Activated naive CD8-positive, alpha-beta T cell treated with anti-CD3 and anti-CD28 coated beads for 36 hours (primary cell): ENCODE measurements at places on chromosomes 4 and X.

DNA sequence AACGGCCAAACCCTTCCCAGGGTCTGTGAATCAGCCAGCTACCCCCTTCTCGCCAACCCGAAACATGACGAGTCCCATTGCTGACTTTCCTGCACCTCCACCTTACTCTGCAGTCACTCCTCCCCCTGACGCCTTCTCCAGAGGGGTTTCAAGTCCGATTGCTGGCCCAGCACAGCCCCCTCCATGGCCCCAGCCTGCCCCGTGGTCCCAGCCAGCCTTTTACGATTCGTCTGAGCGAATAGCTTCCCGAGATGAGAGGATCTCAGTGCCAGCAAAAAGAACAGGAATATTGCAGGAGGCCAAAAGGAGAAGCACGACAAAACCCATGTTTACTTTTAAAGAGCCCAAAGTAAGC lies 105.1 kb upstream of the MYOZ2 start:
- DNase-seq: no peak
- peaks cover 9% of the 10 kb centered on the region for H3K27me3 ChIP-seq
- no peak overlapping the region for H3K27ac ChIP-seq
- H3K36me3 ChIP-seq: no peaks in the 10 kb centered on the region

GRCh38 chrX:76064825-76065224 lies 108.0 kb upstream of the PBDC1 start:
- H3K4me3 ChIP-seq: peak overlapping the region; percentile 33
- H3K36me3 ChIP-seq: no peaks in the 10 kb centered on the region
- peak; percentile 3 for DNase-seq
- peak overlapping the region; percentile 62 for H3K27ac ChIP-seq

GRCh38 chrX:5681159-5681558 lies 547.5 kb downstream of the NLGN4X start:
- H3K27me3 ChIP-seq: no peaks in the 10 kb centered on the region
- H3K4me1 ChIP-seq: no peaks in the 10 kb centered on the region
- no peak for DNase-seq
- H3K36me3 ChIP-seq: no peaks in the 10 kb centered on the region
- H3K4me3 ChIP-seq: no peak overlapping the region

DNA sequence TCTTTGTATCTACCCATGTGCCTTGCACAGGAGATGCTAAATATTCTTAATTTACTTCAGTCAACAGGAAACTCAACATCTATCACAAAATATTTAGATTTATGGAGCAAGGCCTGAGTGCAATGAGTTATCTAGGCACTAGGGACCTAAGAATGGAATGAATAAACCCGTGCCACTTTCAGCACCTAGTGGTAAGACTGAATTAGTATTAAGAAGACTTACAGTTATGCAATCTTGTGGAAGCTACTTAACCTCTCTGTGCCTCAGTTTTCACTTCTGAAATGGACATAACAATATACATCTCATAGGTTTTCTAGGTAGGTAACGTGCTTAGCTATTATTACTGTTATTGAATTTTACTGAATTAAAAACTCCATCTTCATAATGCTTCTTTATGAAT lies 144.6 kb upstream of the MAP3K15 start:
- H3K27me3 ChIP-seq: no peaks in the 10 kb centered on the region
- no peak overlapping the region for H3K4me3 ChIP-seq
- peaks cover 34% of the 10 kb centered on the region for H3K36me3 ChIP-seq

- no peaks in the 10 kb centered on the region for H3K27me3 ChIP-seq
- H3K36me3 ChIP-seq: peaks cover 29% of the 10 kb centered on the region
- DNase-seq: no peak
- H3K27ac ChIP-seq: no peak overlapping the region
- H3K4me3 ChIP-seq: no peak overlapping the region
Measured at GRCh38 chr4:113707048-113707447, 54.5 kb downstream of the CAMK2D start.

GRCh38 chr4:8355306-8355705 lies 85.2 kb downstream of the ACOX3 start:
- no peak overlapping the region for H3K4me3 ChIP-seq
- no peak for DNase-seq
- H3K4me1 ChIP-seq: no peaks in the 10 kb centered on the region
- no peak overlapping the region for H3K27ac ChIP-seq
- no peaks in the 10 kb centered on the region for H3K36me3 ChIP-seq

DNA sequence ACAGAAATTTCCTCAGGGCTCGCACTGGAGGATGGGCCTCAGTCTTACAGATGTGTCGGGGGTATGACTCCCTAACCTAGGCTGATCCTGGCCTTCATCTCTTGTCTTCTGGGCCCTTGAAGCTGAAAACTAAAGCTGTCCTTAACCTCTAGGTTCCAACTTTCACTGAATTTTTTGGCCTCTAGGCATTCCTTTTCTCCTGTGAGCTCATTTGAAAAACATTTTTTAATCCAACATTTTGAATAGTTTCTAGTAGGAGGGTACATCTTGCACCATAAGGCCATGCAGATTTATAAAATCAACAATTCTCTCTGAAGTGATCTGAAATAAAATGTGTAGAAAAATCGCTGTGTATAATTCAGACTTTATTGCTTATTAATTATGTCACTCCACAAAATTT lies 19.7 kb downstream of the RWDD4 start:
- peaks cover 16% of the 10 kb centered on the region for H3K36me3 ChIP-seq
- no peak overlapping the region for H3K4me3 ChIP-seq
- H3K4me1 ChIP-seq: peaks cover 14% of the 10 kb centered on the region
- no peak overlapping the region for H3K27ac ChIP-seq

GRCh38 chrX:48786341-48786800 lies at the start of gene GATA1:
GATA1 (plus strand) TSS chrX:48786590; CDS start chrX:48791110, 4,520 bp downstream.
- H3K4me3 ChIP-seq: no peak within 1 kb of the TSS
- no peak for DNase-seq
- H3K4me1 ChIP-seq: peaks cover 2% of the 10 kb centered on the region

DNA sequence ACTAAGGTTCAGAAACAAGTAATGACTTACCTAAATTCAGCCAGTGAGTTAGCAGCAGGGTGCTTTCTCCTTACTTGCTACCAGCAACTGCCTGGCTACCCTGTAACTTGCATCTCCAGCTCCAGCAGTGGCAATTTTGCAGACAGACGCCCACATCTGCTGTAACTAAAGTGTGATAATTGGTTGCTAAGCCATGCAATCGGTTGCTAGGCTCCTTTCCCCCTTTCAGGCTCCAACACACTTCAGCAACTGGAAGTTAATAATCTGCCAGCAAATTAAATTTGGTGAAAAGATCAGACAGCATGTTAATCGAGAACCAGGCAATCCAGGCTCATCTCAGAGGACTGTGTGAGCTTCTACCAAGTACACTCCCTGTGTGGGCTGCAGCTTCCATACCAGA lies 24.2 kb upstream of the ARHGEF9 start:
- H3K4me3 ChIP-seq: no peak overlapping the region
- no peaks in the 10 kb centered on the region for H3K4me1 ChIP-seq
- no peaks in the 10 kb centered on the region for H3K36me3 ChIP-seq
- no peak overlapping the region for H3K27ac ChIP-seq
- H3K27me3 ChIP-seq: no peaks in the 10 kb centered on the region

DNA sequence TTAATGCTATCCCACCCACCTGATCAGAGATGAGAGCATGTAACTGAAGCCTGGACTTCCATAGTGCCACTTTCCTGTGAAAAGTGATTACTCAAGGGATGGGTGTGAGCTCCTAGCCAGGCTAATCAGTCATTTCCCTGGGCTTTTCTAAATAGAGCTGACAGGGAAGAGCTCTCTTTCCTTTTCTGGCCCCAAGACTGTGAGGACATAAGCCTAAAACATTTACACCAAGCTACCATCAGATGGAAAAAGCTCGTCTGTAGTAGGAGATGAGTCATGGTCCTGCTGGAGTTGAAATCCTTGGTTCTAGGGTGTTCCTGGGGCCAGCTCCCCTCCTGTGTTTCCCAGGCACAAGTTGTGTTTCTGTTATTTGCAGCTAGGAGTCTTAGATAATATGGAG lies 52.4 kb upstream of the NDP start:
- no peaks in the 10 kb centered on the region for H3K4me1 ChIP-seq
- H3K27me3 ChIP-seq: no peaks in the 10 kb centered on the region
- H3K4me3 ChIP-seq: no peak overlapping the region
- H3K36me3 ChIP-seq: no peaks in the 10 kb centered on the region

GRCh38 chr4:147006229-147006628 lies 60.6 kb upstream of the TTC29 start:
- no peak overlapping the region for H3K4me3 ChIP-seq
- H3K27me3 ChIP-seq: peaks cover 7% of the 10 kb centered on the region
- no peaks in the 10 kb centered on the region for H3K4me1 ChIP-seq
- no peak overlapping the region for H3K27ac ChIP-seq
- H3K36me3 ChIP-seq: no peaks in the 10 kb centered on the region
- DNase-seq: no peak

- DNase-seq: no peak
- H3K4me1 ChIP-seq: no peaks in the 10 kb centered on the region
- no peak overlapping the region for H3K4me3 ChIP-seq
- no peak overlapping the region for H3K27ac ChIP-seq
- H3K36me3 ChIP-seq: no peaks in the 10 kb centered on the region
- peaks cover 7% of the 10 kb centered on the region for H3K27me3 ChIP-seq
Measured at GRCh38 chr4:146975527-146975926, 29.9 kb upstream of the TTC29 start.

DNA sequence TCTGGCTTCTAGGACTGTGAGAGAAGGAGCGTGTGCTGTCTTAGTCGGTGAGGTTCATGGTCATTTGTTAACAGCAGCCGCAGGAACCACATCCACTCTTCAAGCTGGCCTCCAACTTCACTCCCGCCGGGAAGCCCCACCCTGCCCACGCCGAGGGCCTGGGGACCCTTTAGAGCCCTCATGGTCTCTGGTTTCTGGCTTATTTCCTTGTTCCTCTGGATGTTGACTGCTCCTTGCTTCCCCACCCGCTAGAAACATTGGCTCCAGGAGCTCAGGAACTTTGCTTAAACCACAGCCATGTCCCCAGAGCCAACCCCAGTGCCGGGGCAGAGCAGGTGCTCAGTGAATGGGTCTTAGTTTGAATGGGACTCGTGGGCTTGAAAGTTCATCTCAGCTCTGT lies 40.8 kb downstream of the HTRA3 start:
- H3K4me3 ChIP-seq: no peak overlapping the region
- H3K4me1 ChIP-seq: no peaks in the 10 kb centered on the region
- H3K36me3 ChIP-seq: no peaks in the 10 kb centered on the region
- no peak overlapping the region for H3K27ac ChIP-seq

DNA sequence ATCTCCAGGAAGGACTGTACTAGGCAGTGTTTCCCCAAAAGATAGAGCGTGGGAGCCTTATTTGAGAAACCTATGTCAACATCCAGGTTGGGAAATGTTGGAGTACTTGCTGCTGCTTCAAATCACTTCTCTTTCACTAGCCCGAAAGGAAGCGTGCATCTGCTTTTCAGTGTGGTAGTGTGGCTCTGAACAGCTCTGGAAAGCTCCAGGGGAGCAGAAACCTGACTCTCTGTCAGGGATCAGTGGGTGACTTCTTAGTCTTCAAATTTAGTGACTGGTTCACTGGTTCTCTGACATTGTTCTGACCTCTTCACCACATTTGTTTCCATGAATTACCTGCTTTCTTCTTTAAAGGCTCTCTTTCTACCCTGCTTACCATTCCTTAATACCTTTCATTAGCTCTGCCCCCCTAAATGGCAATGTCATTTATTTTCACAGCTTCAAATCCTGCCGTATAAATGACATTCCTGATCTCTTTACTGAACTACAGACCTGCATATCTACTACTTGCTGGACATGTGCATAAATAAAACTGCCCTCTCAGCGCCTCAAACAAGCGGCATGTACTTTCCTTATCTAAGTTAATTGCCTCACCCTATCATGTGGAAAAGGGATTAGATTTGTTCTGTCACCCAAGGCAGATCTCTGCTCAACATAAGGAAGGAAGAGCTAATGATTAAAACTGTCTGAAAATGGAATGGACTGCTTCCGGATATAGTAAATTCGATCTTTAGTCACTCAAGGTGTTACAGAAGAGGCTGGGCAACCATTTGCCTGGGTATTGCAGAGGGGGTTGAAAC lies 37.0 kb downstream of the DLG3 start:
- no peak for DNase-seq
- H3K4me1 ChIP-seq: peaks cover 4% of the 10 kb centered on the region
- peak overlapping the region; percentile 51 for H3K27ac ChIP-seq
- H3K4me3 ChIP-seq: no peak overlapping the region

- no peaks in the 10 kb centered on the region for H3K4me1 ChIP-seq
- no peaks in the 10 kb centered on the region for H3K27me3 ChIP-seq
- no peaks in the 10 kb centered on the region for H3K36me3 ChIP-seq
Measured at GRCh38 chr4:34293459-34293858, 1950.9 kb downstream of the ARAP2 start.

DNA sequence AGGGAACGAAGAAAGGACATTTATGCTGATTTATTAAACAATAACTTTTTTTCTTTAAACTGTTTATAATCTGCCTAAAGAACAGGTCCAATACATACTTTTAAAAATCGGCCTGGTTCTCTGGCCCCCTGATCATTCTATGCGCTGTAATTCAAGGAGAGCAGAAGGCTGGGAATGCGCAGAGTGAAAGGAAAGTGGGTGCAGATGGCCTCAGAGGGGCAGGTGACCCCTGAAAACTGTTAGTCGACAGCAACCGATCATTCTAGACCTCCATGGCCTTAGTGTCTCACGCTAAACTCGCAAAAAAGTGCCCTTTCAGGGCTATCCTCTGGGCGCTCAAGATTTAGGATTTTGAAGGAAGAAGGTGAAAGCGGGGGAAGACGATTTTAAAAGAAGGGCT lies 2.2 kb downstream of the PDE5A start:
- no peaks in the 10 kb centered on the region for H3K36me3 ChIP-seq
- no peak overlapping the region for H3K27ac ChIP-seq
- peaks cover 18% of the 10 kb centered on the region for H3K4me1 ChIP-seq
- no peak for DNase-seq
- H3K27me3 ChIP-seq: peaks cover 25% of the 10 kb centered on the region

DNA sequence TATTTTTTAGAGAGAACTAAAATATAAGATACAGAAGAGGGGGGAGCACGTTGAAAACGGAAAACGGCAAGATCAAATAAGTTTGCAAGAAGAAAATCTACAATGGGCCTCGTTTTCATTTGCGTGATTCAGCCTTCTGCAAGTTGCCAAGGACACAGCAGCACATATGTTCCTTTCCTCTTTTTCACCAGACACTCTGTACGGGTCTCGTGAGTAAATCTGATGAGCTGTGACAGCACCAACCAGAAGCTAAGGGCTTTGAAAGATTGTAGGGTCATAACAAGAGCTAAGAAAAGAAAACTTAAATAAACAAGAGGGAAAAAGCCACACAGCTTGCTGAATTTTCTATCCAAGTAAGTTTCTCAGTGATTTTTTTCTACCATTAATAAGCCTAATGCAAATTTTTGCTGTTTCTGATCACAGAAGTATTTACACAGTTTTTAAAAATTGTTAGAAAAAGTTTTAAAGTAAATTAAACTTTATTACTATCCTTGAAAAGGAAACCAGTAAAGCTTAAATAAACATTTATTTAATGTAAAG lies 63.4 kb downstream of the SCML2 start:
- DNase-seq: no peak
- H3K27ac ChIP-seq: no peak overlapping the region
- no peaks in the 10 kb centered on the region for H3K4me1 ChIP-seq
- H3K36me3 ChIP-seq: no peaks in the 10 kb centered on the region

GRCh38 chr4:90128961-90129495 lies 1.8 kb downstream of the CCSER1 start:
- H3K27me3 ChIP-seq: peaks cover 55% of the 10 kb centered on the region
- no peaks in the 10 kb centered on the region for H3K36me3 ChIP-seq
- H3K4me3 ChIP-seq: peak overlapping the region; percentile 60
